Muscle of back (tissue), 13 donors: ENCODE measurements at places on chromosomes 11 and 22.
A peak's percentile ranks its signal among the peaks of the same experiment; 100 is the strongest.

- no peak for DNase-seq
These were observed 78.3 kb upstream of the SCUBE2 start for GRCh38 chr11:9169595-9170295.

DNA sequence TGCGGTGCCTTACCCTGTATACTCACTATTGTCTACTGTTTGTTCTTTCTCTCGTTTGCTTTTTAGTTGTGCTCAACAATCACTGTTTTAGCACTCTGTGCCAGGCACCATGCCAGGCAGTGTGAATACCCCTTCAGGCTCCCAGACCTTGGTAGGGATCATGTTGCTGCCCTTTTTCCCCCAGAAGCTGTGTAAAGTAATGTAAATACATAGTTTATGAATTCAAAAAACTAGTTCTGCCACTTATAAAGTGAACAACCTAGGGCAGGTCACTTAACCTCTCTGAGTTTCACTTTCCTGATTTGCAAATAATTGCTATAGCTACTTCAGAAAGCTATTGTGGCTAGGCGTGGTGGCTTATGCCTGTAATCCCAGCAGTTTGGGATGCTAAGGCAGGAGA is 81.0 kb upstream of the CTSC start:
- no peak for DNase-seq

GRCh38 chr11:128711136-128711535 is 17.3 kb downstream of the FLI1 start:
- peak; percentile 62 for DNase-seq

DNA sequence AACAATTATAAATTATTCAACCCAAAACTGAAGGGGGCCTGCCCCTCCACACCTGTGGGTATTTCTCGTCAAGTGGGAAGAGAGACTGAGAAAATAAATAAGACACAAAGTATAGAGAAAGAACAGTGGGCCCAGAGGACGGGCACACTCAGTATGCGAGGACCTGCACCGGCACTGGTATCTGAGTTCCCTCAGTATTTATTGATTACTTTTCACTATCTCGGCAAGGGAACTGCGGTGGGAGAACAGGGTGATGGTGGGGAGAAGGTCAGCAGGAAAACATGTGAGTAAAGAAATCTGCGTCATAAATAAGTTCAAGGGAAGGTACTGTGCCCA is 3.2 kb downstream of the C11orf54 start:
- DNase-seq, result no peak

DNA sequence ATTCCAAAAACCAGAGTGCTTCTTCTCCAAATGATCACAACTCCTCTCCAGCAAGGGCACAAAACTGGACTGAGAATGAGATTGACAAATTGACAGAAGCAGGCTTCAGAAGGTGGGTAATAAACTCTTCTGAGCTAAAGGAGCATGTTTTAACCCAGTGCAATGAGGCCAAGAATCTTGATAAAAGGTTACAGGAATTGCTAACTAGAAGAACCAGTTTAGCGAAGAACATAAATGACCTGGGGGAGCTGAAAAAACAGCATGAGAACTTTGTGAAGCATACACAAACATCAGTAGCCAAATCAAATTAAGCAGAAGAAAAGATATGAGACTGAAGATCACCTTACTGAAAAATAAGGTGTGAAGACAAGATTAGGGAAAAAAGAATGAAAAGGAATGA is 15.5 kb downstream of the OR52M1 start:
- DNase-seq, result no peak

DNA sequence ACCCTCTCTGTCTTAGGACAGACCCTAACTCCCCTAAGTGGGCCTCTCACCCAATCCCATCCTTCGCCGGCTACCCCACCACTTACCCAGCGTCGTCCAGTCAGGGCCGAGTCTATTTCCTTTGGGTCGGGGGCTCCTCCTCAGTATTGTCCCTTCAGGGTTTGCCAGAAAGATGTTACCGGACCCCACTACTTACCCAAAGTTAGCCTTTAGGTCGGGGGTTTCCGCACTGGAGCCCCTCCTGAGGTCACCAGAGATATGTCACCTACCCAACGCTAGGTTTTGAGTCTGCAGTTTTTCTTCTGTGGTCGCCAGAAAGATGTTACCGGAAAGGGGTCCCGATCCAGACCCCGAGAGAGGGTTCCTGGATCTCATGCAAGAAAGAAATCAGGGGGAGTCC is 17.9 kb upstream of the B4GALNT4 start:
- no peak for DNase-seq

- DNase-seq, result no peak
These were observed 86.6 kb downstream of the DDX10 start for GRCh38 chr11:108751444-108751843.

DNA sequence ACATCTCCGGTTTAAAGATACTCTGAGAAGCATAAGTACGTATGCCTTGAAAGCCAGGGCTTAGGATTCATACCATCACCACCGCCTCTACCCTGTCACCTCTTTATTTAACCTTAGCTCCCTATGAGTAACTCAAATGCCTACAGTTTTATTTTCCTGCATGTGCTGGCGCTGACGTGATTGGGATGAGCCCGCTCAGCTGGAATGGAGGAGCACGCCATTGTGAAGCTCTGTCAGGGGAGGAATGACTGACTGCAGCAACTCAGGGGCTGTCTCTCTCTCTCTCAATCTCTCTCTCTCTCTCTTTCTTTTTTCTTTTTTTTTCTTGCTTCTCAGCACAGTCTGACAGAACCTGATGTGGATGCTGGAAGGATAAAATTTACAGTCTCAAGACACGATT is 12.4 kb downstream of the CAVIN3 start:
- no peak for DNase-seq

GRCh38 chr11:77082838-77083565 is 16.2 kb downstream of the CAPN5 start:
- DNase-seq, result peak; percentile 70

DNA sequence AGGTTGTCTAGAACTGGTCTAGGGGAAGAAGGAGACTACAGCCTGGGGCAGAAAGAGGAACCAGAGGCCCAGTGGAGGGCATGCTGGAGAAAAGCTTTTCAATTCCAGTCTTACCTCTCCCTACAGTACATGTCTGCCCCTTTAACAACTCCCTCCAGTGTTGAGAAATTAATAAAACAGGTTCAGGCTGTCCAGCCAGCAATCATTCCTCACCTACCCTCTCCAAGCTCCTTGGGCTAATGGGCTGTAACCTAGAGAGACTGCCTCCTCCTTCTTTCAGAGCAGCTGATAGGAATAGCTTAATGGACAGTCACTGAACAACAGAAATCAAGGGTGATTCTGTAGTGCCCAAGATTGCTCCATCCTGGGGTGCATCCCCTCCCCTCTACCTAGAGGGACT is 8.8 kb downstream of the SLC35F2 start:
- no peak for DNase-seq

DNA sequence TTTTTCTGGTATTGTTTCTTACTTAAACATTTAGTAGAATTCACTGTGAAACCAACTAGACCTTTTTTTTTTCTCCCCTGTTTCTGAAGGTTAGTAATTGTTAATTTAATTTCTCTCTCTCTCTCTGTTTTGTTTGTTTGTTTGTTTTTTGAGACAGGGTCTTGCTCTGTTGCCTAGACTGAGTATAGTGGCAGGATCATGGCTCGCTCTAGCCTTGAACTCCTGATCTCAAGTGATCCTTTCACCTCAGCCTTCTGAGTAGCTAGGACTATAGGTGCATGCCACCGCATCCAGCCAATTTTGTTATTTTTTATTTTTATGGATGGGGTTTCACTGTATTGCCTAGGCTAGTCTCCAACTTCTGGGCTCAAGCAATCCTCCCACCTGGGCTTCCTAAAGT is 165.0 kb downstream of the UVRAG start:
- DNase-seq, result no peak

DNA sequence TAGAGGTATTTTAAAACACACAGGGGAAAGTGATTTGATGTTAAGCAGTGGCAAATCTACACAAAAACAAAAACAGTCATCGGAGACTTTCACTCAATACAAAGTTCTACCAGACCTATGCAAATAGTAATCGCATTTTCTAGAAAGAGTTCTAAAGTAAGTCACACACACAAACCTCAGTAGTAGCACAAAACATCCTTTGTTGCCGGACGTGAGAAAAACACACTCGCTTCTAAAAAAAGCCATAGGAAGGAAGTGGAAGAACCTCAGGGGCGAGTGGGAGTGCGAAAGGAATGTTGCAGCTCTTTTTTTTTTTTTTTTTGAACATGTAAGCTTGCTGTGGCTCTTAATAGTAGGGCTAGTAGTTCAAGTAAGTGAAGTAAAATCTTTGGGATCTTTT is 88.9 kb downstream of the MAML2 start:
- no peak for DNase-seq

DNA sequence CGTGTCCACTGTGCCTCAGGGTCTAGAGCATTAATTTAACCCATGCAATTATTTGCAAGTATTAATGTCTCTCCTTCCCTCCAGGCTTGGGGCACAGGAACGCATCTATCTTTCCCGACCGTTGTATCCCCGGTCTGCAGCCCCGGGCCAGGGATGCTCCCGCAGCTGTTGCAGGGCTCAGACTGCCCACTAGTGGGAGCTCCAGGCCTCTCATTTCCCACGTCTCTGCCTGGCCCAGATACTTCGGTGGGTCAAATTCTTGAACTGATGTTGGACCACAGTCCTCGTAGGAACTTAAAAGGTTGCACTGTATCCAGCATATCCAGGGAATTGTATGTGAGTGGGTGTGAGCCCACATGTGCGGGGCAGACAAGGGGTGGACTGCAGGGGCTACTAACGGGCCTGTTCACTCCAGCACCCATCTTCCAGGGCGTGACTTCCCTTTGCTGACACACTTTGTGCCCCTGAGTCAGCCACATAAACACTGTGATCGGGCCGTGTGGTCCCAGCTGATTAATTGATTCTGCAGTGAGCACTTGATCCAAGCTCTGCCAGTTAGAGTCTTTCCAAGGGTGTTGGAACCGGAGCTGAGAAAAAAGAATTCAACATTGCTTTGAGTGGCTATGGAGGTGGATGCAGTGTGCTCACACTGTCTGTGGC is 451.3 kb downstream of the TBC1D22A start:
- DNase-seq, result no peak
